ENCODE measurements at places on chromosomes 5 and 9.

DNA sequence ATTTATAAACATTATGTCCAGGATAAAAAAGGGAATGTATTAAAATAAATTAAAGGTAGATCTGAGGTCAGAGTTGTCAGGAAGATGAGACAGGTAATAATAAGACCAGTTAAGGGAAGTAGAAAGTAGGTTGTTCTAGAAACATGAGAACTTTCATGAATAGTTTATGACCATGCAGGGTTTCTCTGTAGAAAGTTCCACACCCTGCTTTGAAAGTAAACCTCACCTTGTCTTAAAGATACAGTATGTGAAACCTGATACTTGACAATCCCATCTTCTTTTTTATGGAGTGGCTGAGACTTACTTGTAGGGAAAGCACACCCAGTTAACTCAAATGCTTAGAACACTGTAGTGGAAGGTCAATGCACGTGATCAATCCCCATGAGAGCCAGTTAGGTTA, 260.6 kb upstream of the ZNF462 start:
- no peak for DNase-seq

DNA sequence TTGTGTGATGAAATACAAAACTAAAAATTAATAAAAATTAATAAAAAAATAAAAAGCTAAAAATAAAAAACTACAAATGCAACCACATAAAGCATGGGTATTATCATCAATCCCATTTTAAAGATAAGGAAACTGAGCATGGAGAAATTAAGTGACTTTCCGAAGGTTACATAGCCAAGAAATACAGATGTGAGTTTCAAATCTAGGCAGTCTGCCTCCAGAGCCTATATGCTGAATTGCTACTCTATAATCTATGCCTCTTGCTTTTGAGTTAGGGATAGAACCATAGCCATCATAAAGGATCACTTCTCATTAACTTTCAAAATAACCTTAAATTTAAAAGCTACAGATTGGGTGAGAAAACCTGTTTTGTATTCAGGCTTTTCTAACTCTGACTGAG, 18.8 kb upstream of the ERAP2 start:
- DNase-seq = no peak

DNA sequence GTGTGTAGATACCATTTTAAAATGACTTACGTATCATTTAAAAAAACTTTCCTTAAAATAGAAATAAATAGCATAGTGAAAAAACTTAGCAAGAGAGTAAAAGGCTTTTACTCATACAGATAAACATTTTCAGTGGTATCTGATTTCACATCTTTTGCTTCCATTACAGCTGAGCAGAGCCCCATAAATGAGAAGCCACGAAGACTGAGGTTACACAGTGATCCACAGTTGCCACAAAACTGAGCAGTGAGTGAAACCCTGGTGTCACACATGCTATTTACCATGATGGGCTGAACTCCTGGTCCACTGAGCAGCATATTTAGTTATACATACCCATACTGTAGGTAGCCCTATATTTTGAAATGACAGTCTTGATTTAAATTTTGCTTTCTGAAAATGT, 401.2 kb downstream of the KIAA0825 start:
- DNase-seq = no peak

GRCh38 chr9:124020520-124021384, 9.2 kb downstream of the LHX2 start:
- no peak for DNase-seq

DNA sequence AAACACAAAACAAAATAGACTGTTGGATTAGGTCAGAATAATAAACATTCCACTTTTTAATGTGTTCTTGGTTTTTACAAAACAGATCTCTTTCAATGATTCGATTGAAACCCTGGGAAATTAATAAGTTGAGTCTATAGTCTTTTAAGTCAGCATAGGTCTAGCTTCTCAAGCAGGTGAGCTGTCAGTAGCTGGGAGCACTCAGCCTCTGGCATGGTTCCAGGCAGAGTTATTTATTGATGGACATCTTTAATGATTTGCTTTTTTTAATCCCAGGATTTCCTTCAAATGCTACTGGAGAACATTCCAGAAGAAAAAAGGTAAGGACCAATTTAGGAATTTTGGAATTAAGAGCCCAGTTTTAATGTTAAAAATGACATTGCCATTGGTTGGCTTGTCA, 241.0 kb downstream of the AOPEP start:
- DNase-seq = no peak

GRCh38 chr9:251398-251797, 36.7 kb downstream of the DOCK8 start:
- no peak for DNase-seq

- peak; percentile 77 for DNase-seq
Observed at GRCh38 chr9:99433555-99433954, 211.5 kb downstream of the SEC61B start.

- no peak for DNase-seq
Observed at GRCh38 chr5:5285906-5286305, 136.6 kb upstream of the ICE1 start.

DNA sequence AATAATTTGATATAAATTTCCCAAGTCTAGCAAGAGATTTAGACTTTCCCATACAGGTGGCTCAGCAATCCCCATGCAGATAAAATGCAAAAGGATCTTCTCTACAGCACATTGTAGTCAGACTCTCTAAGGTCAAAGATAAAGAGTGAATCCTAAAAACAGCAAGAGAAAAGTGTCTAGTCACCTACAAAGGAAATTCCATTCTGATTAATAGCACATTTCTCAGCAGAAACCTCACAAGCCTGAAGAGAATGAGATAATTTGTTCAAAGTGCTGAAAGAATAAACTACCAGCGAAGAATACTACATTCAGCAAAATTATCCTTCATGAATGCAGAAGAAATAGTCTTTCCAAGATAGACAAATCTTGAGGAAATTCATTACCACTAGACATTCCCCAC, 493.3 kb downstream of the PRELID2 start:
- DNase-seq = peak; percentile 79

DNA sequence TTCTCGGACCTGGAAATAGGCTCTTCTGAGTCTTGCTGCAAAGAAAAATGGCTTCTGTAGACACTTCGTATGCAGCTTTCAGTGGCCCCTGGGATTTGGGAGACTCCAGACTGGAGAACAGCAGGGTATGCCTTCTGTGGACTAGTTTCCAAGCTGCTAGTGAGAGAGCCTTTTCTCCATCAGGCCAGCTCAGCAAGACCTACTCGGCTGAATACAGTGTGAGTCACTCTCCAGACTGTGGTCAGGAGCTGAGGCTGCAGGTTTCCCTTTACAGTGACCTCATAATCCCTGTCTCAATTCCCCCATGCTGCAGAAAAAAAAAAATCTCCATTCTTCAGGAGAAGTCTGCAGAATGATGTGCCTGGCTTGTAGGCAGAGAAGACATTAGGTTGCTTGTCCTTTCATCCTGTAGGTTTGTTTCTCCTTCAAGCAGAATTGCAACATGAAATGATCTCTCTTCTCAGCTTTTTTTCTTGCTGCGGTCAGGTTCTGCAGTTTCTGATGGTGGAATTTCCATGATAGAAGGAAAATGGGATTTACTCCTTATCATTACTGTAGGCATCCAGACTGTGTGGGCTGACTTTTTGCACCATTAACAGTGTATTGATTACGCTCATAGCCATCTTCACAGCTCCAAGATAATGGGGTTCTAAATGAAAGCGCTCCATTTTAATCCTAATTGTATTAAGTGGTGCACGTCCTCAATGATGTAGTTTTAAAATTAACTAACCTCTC, 78.3 kb upstream of the TNFSF8 start:
- peak; percentile 80 for DNase-seq

GRCh38 chr5:74251141-74252035, 389.1 kb downstream of the ENC1 start:
- DNase-seq = peak; percentile 99

GRCh38 chr9:33524306-33524947, 376 bp downstream of the ANKRD18B start:
- DNase-seq = no peak

- DNase-seq = no peak
Observed at GRCh38 chr9:69768716-69769115, 8.9 kb upstream of the PTAR1 start.

GRCh38 chr9:120579139-120580050, 572 bp downstream of the CDK5RAP2 start:
- DNase-seq = no peak

- DNase-seq = no peak
Observed at GRCh38 chr9:6955251-6955921, 197.6 kb downstream of the KDM4C start.

GRCh38 chr9:80185112-80185738, 613.5 kb downstream of the TLE4 start:
- no peak for DNase-seq

DNA sequence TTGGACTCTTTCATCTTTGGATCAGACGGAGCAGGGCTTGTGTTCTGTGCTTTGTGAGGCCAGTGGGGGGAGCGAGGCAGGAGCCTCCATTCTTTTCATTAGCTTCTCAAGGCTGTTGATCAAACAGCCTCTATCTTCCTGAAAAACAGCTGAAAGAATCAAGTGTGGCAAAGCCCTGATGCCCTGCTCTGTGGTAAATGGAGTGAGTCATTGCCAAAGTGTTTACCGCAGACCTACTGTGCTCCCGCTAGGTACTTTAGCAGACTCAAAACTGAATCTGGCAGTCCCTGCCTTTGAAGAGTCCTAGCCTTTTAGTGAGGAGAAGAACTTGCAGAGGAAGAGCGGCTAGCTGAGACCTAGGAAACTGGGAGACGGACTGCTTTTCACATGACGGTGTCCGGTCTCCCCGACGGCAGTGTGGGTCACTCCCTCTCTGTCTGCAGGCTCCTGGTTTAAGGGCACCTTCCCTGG, 3.3 kb downstream of the ANKRD33B start:
- DNase-seq = no peak

DNA sequence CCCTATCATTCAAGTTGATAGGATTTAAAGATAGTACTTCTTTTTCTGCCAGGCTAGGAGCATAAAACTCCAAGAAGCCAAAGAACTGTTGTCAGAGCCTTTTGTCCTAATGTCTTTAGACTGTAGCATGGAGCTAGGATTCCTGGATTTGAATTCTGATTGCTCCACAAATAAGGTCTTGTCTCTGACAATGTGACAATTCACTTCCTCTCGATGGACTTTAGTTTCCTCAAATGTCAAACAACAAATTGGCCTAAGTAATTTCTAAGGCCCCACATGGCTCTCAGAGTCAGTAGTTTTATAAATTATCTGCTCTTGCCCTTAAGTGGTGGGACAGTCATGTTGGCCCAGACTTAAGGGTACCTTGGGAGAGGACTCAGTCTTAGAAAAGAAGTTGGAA, 36.7 kb downstream of the RFK start:
- no peak for DNase-seq
